ENCODE measurements at places on chromosomes 5 and 9.
A peak's percentile ranks its signal among the peaks of the same experiment; 100 is the strongest.

DNA sequence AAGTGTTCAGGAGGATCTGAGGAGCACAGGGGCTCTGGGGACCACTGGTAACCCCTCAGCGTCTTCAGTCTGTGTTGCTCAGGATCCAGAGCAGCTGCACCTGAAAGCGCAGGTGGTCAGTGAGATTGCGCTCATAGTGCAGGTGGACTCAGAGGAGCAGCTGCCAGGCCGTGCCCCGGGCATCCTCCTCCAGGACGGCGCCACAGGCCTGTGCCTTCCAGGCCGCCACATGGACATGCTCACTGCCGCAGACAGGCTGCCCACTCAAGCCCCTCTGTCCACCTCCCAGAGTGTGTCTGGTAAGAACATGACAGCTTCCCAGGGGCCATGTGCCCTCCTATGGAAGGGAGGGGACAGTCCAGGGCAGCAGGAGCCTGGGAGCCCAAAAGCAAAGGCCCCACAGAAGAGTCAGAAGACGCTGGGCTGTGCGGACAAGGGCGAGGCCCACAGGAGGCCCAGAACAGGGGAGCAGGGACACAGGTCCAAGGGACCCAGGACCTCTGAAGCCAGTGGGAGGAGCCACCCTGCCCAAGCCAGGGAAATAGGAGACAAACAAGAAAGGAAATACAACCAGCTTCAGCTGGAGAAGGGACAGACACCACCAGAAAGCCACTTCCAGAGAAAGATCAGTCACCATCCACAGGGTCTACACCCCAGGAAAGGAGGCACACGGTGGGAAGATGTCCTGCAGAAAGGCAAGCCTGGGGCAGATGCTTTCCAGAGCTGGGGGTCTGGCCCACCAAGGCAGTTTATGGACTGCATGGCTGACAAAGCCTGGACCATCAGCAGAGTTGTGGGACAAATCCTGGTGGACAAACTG lies 5.2 kb downstream of the SPATA31E1 start:
- DNase-seq = no peak

GRCh38 chr9:73059247-73059646 lies 92.4 kb upstream of the ANXA1 start:
- no peak for DNase-seq

DNA sequence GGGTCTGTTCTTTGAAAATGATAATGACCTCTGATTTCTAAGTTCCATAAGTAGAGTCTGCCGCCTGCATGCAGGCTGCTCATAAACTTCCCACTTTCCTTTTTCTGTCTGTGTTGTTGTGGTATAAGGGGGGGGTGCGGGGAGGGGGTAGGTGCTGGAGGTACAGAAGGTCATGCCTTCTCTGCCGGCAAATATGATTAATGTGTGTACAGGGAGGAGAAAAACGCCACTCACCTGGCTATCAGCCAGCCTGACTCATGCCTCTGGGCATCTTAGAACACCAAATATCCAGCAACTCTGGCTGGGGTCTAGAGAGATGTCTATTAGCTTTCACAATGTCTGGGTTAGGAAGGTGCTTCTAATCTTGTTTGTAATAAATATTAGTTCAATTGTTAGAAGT lies 128.3 kb downstream of the EFNA5 start:
- peak; percentile 94 for DNase-seq

DNA sequence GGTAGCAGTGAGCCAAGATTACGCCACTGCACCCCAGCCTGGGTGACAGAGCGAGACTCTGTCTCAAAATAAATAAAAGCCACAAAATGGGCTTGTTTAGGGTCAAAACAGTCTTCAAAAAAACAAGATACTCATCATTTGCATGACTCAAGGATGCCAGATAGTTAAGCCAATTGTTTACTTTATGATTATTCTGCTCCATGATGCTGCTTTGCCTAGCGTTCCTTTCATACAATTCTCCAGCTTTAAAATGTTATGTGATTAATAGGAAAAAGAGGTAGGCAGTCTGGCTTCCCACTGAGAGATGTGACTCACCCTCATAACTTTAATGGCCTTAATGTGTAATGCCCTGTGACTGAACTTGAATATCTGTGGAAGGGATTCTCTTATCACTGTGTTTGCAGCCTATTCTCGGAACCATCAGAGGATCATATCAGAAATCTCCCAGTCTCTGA lies 364.6 kb upstream of the TRPC7 start:
- DNase-seq = peak; percentile 67

DNA sequence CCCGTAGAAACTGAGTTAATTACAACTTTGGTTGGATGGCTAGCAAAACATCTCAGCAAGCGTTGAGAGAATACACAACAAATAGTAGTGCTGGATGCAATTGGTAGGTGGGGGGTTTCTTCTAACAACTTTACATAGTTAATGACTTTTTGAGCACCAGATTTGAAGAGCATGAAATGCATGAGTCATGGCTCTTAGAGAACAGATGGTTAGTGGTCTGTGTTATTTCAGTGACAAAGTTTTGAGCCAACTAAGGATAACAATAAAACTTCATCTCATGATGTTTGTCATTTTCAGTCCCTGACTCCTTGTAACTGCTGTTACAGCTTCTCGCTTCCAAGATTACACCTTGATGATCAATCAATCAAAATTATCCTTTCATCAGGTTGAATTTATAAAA lies 399.0 kb upstream of the BRINP1 start:
- no peak for DNase-seq

GRCh38 chr9:72383978-72384709 lies 19.1 kb upstream of the ZFAND5 start:
- DNase-seq = peak; percentile 93

DNA sequence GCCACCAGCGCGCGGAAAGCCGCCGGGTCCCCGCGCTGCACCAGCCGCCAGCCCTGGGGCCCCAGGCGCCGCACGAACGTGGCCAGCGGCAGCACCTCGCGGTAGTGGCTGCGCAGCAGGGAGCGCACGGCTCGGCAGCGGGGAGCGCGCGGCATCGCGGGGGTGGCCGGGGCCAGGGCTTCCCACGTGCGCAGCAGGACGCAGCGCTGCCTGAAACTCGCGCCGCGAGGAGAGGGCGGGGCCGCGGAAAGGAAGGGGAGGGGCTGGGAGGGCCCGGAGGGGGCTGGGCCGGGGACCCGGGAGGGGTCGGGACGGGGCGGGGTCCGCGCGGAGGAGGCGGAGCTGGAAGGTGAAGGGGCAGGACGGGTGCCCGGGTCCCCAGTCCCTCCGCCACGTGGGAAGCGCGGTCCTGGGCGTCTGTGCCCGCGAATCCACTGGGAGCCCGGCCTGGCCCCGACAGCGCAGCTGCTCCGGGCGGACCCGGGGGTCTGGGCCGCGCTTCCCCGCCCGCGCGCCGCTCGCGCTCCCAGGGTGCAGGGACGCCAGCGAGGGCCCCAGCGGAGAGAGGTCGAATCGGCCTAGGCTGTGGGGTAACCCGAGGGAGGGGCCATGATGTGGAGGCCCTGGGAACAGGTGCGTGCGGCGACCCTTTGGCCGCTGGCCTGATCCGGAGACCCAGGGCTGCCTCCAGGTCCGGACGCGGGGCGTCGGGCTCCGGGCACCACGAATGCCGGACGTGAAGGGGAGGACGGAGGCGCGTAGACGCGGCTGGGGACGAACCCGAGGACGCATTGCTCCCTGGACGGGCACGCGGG lies at the start of gene TERT:
Gene TERT (minus strand): TSS at position 234 of the 815 bp plus-strand sequence. CDS start 79 bp downstream, at position 155.
- no peak for DNase-seq

GRCh38 chr9:8679371-8679822 lies 879.8 kb upstream of the DMAC1 start:
- no peak for DNase-seq

- no peak for DNase-seq
Observed at GRCh38 chr5:96993760-96994159, 57.9 kb downstream of the LNPEP start.

- DNase-seq = no peak
Observed at GRCh38 chr5:170747851-170748250, 35.7 kb upstream of the GABRP start.

- no peak for DNase-seq
Observed at GRCh38 chr5:139180850-139181249, 17.3 kb downstream of the SIL1 start.

DNA sequence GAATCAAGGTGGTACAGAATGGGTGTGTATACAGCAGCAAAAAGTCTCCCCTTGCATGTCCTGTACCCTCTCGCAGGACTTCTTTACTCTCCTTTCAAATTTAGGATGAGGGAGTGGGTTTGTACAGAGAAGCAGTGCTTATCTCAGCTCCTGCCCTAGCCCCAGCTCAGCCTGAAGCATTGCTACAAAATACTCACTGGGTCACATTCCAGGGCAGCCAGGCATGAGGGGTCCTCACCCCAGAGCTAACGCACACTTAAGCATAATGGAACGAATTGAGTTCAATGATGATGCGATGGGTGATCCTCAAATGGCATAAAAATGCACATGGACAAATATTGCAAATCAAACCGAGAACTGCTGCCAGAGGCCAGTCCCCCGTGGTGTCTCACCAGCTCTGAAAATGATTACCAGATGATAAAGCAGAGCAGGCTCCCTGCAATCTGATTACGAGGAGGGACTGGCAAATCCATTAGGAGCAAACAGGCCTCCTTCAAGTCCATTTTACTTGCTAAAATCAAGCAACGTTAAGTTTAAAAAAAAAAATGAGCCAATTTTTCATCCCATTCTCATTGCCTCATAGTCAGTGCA lies 231.6 kb upstream of the TAS2R1 start:
- peak; percentile 24 for DNase-seq

DNA sequence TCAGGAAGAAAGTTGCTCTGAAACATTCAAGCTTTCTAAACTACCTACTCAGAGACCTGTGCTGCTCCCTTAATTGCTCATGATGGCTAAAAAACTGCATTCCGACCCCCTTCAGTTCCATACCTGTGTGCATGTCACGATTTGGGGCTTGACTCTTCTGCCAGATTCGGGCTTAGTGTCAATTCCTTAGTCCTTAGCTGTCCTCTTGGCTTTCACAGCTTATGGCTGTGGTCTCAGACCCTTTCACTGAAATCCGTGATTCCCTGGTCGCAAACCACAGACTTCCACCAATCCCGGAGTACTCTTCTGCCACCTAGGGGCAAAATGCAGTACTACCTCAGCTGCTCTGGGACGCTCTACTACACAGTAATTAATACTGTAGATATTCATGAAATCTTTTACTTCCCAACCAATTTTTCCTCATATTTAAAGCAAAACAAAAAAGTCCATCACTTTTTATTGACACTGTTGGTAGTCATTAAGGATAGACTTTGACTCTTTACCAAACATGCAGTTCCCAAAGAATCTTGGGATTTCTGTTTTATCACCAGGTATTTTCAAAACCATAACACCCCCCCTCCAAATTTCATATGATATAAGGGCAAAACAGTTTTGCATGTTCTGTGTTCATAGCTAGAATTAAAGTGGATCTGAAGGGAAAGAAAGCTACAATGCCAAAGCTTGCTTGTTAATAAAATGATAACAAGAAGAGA lies 617.4 kb downstream of the SLCO4C1 start:
- DNase-seq = peak; percentile 19

DNA sequence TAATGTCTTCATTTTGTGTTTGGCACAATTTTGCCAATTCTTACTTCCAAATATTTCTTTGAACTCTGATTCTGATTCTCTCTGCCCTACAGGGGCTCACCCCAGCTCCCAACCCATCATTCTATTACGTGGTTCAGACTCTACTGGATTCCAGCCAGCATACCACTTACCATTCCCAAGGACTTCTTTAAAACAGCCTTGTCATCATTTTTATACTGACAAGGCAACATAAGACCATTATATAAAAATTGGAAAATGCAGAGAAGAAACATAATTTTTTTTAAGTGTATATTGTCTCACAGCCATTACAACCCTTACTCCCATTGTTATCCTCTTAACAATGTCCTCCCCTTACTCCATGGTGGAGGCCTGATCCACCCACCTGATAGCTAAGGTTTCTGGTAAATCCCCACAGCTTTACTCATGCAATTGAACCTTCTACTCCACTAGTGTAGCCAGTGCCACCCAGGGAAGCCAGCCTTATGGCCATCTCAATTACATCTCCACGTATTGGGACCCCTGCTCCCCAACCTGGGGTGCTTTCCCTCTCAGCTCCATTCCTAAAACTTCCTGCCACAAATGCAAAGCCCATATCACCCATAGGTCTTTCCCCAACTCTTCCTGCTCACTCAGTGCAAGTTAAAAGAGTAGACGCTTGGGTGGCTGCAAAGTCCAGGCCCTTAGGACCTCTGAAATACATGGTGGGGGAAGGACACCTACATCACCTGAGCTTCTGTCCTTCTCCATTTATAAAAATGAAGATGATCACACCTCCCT lies 19.1 kb downstream of the UGT3A2 start:
- DNase-seq = no peak

- no peak for DNase-seq
Observed at GRCh38 chr5:160452795-160453194, 31.1 kb downstream of the PTTG1 start.

DNA sequence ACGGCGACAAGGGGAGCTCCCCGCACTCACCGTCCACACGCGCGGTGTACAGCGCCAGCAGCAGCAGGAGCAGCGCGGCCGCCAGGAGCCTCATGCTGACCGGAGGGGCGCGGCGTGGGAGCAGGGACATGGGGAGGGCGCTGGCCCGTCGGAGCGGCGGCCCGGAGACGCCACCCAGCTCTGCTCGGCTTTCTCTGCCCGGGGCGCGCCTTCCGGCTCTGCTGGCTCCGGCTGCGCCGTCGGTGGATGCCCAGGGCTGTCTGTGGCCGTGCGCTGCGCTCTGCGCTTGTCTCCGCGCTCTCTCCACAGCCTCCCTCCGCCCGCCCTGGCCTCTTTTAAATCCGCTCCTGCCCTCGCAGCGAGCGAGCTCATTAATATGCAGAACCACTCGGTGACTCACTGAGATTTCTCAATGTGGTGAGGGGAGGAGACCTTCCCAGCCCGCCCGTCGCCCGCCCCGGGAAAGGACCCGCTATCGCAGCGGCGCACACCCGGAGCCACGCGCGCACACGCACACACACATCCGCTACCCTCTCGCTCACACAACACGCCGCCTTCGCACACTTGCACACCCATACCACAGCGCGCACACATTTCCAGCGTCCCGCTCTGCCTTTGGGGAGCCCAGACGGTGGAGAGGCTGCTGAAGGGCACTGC lies at the start of gene CXCL14:
Gene CXCL14 (minus strand): TSS at position 307 of the 657 bp plus-strand sequence. CDS start 213 bp downstream, at position 94.
- no peak for DNase-seq

DNA sequence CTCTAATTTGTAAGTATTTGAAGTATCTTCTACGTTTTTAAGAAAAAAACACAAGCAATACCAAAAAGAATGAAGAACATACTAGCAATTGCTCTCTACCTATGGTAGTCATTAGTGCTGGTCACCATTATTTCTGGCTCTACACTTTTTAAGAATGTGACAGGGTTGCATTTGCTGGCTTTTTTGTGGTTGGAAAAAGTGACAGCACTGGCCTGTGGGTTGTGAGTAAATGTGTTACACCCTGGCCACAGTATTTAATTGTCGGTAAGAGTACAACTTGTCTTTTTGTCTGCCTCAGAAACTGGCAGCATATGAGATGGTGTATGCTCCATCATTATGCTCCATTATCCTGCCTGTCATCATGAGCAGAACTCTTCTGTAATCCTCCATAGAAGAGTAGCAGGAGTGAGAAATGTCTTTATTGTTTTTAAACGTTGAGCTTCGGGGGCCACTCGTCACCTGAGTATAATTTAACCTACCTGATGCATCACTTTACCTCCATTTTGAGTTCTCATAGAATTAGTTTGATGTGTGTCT lies 449.8 kb downstream of the ISL1 start:
- DNase-seq = peak; percentile 6

- DNase-seq = peak; percentile 56
Observed at GRCh38 chr9:74025402-74025925, 471.7 kb upstream of the RORB start.

- DNase-seq = peak; percentile 85
Observed at GRCh38 chr5:135127439-135128240, 93.6 kb upstream of the PITX1 start.
